ENCODE measurements at places on chromosomes 2 and 18.

DNA sequence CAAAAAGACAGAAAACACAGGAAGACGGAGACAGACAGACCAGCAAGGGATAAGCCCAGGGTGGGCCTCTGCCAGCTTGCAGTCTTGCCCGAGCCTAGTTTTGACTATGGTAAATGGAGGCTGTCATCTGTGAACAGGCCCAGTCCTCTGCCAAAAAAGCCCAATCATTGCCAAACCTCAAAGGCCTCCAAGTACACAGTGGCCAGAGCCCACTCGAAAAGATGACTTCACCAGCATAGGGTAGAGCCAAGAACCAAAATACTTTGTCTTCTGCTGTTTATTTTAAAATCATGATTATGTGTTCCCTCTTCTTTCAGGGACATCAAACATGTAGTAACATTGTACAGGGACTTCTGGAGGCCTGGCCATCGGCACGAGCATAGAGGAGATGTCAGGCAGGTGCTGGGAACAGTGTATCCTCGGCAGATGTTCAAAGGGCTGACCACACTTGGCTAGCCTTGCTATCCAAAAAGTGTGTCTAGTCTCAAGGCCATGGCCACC lies 66.0 kb downstream of the TTC32 start:
- no peak for DNase-seq

DNA sequence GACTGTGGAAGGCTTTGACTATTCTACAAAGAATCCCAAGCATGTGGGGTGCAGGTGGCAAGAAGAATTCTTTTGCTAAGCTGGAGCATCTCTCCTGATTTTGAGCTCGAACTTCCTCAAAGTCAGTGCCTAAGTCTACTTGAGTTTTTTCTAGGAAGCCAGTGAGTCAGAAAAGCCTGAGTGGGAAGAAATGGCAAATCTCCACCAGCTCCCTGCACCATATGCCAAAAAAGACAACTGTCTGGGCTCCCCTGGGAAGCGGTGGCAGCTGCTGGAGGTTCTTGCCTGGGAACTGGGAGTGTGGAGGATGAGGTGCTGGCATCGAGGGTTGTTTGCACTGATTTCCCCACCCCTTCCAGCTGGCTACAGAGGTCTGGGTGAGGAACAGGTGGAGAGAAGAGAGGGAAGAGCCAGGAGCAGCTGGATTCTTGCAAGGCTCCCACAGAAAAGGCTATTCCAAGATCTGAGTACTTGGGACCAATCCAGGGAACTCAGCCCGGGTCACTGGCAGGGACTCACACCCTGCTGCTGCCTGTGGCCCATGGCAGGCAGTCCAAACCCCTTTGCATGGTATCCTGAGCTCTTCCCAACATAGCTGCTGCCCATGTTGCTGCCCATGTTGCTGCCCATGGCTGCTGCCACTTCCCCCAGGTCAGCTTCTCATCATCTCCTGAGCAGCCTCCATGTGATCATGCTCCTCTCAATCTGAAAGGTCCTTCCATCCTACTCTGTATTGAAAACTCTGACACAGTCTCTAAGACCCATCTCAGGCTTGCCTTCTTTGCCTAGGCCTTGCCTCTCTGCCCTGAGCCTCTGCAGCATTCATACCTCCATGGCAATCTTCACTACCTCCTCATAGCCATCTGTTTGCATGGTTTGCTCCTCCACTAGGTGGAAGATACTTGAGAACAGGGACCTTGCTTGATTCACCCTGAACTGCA lies 128.3 kb upstream of the SPATS2L start:
- no peak for DNase-seq

DNA sequence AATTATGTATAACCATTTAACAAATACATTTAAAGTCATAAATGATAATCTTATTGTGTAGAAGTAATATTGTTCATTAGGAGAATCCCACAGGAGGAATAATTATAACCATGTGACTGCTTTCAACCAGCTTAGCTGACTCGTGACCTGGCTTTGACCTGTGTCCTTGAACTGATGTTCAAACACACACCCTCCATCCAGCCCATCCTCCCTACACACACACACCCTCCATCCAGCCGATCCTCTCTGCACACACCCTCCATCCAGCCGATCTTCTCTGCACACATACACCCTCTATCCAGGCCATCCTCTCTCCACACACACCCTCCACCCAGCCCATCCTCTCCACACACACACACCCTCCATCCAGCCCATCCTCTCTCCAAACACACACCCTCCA lies 83.5 kb downstream of the EIPR1 start:
- no peak for DNase-seq

- DNase-seq: peak; percentile 66
These were observed 337.8 kb upstream of the CDH2 start for GRCh38 chr18:28514699-28515098.

DNA sequence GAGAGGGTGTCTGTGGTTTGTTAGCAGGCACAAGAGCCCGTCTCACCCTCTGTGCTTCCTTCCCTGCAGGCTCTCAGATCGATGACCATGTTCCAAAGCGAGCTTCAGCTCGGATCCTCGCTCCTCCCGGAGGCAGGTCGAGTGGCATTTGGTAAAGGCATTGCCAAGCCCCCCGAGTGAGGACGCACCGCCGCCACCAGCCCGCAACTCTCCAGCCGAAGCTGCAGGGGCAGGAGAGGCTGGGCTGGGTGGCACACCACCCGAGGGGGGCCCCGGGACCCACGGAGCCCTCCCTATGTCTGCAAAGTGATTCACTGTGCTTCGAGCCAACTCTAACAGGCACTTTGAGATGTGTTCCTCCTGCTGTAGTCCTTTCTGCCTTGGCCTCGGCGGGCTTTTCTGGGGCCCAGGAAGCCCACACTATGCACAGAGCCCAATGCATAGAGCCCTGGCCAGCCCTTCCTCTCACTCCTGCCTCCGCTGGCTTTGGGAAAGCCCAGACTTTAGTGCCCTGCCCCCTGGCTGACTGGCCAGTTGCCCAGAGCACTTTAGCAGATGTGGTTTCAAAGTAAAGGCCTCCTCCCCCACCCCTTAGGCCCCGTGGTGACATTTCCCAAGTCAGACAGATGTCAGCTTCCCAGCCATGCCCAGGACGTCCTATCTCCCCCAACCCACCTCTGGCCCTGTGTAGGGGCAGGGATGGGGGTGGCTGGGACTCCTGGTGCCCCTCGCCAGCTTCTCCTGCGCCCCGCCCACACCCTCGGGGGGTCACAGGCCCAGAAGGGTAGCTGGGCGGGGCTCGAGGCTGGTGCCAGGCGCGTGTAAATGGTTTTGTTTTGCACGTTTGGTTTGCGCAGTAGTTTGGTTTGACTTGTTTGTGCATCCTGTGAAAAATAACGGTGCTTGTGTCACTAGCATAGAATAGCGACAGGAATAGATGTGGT lies 23.3 kb upstream of the MAPRE3 start:
- peak; percentile 83 for DNase-seq

GRCh38 chr2:38375696-38376345 lies 1.3 kb downstream of the ATL2 start:
- peak; percentile 12 for DNase-seq

GRCh38 chr2:54572262-54572635 lies 116.1 kb downstream of the SPTBN1 start:
- peak; percentile 86 for DNase-seq

GRCh38 chr2:61898810-61899209 lies 6.7 kb upstream of the COMMD1 start:
- DNase-seq: no peak

DNA sequence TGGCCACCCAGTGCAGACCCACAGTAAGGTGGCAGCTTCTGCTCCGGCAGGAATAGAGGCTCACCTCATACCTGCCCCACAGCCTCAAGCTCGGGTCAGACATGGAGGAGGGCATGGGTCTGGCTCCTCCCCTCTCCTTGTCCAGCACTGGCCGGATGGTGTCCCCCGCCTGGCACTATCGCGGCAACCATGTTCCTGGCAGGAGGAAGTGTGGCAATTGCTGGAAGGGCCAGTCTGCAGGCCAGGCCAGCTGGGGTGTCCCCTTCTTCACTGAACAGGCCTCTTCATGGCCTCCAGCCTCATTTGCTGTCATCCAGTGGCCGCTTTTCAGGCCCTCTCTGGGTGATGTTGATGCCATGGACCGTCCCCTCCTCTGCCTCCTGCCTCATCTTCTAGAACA lies 41.4 kb upstream of the SMAD7 start:
- DNase-seq: no peak

- DNase-seq: no peak
These were observed 201.2 kb downstream of the SLC4A10 start for GRCh38 chr2:161825429-161825828.

DNA sequence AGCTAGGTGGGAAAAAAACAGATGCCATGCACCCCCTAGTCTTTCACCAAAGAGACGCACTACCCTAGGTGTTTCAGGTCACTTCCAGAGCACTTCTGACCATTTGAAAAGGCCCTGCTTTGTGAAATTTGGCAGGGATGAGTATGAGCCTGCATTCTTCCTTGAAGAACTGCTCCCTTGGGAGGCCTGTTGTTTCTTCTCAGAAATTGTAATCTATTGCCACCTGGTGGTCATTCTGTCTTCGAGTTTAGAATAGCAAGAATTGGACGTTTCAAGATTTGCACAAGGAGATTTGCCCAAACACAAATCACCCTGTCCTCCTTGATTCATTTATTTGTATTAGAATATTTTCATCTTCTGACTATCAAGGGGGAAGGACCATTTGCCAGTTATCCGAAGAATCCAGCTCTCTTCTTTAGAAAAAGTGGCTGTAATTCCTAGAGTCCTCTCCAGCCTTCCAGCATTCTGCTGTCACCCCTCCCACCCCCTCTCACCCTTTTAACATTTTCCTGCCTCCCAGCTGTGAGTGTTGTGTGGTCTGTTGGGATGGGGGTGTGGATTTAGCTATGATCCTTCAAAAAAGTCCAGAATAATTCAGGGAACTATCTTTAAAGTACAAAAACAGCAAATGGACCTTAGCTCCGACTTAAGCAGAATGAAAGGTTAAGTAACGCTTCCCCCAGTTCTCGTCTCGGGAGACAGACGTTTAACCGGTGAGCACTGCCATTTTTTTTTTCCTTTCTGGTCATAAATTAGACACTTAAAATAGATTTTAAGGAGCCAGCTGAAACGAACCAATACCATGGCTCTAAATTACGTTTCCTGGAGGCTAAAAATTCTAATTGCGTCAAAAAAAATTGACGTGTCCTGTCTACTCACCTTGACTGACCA lies 3.7 kb upstream of the GAD1 start:
- peak; percentile 73 for DNase-seq

All from Daoy (cell line).